ENCODE measurements at places on chromosomes 2 and 18. TPM values are rescaled to one million over a fixed set of nuclear protein-coding genes. Genes with fewer than 3 reads are reported as not detected.
A peak's percentile ranks its signal among the peaks of the same experiment; 100 is the strongest.

Gene EN1
- total RNA-seq = 0.27 TPM

DNA sequence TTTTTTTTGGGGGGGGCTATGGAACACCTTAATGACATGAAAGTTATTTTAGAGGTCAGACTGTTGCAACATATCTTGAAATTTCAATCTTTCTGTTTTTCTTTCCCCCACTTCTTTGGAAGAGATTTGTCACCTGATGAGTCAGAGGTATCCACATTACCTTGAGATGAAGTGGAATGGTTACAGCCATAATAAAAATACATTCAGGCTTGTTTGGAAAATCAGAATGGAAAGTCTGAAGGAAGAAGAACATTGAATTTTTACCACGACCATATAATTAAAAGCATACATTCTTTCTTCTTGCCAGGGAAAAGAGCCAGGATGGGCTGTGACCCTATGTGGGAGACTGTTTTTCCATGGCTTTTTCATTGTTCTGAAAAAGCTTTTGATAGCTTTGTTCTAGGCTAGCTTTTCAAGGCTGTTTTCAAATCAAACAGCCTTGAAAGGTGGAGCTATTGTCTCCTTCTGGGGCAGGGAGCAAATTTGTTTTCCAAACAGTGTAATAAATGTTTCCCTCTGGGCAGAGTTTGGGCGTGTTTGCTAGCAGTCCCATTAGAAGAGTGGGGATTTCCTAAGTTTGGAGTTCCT lies 2.3 kb upstream of the GTF3C3 start:
- DNase-seq = peak; percentile 67

GRCh38 chr2:191892391-191892790 lies 45.5 kb upstream of the CAVIN2 start:
- peak; percentile 78 for DNase-seq

GRCh38 chr2:197360744-197361156 lies 50.2 kb upstream of the ANKRD44 start:
- DNase-seq = peak; percentile 79

DNA sequence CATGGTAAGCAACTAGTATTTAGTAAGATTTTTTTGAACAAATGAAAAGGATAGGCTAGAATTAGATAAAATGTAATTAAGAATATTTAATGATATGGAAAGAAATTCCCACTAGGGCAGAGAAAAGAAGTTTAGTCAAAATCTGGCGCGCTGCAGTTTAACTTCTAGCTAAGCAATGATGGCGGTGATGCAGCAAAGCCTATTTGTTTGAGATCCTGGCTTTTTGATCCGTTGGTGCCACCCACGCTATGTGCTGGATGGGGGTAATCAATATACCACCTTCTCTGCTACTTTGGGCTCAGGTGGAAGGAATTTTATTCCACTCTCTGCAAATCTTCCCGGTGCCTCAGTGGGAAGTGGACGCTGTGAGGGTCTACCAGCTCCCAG lies 421 bp upstream of the FAM171B start:
- no peak for DNase-seq
